ENCODE measurements at places on chromosomes 16 and 17.

DNA sequence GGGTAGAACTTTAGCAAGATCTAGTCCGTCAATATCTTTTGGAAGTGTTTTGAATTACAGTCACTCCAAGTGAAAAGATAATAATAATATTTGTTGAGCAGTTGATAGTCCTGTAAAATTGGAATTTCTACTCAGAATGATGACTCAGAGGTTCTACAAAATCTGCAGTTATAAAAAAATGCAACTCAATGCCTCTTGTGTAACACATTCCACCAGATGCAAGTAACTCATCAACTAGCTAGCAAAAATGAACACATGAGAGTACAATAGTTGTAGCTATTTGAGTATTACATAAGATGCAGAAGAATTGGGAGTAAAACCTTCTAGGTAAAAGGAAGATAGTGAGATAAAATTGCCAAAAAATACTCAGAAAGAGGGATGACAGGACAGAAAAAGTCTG lies 177.2 kb downstream of the CDH8 start:
- DNase-seq = no peak

GRCh38 chr16:25279491-25279890 lies 21.8 kb upstream of the ZKSCAN2 start:
- no peak for DNase-seq

- DNase-seq = no peak
These were observed 543 bp downstream of the ARHGAP23 start for GRCh38 chr17:38428643-38429371.

GRCh38 chr16:10935226-10935915 lies 6.9 kb downstream of the DEXI start:
- no peak for DNase-seq

GRCh38 chr17:8806253-8806925 lies 7.2 kb upstream of the MFSD6L start:
- no peak for DNase-seq

DNA sequence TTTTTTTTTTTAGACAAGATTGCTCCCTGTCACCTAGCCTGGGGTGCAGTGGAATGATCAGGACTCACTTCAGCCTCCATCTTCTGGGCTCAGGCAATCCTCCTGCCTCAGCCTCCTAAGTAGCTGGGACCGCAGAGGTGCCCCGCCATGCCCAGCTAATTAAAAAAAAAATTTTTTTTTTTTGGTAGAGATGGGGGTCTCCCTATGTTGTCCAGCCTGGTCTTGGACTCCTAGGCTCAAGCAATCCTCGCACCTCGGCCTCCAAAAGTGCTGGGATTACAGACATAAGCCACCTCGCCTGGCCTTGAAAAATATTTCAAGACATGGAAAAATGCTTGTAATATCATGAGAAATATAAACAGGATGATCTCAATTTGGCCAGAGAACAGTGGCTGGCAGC lies 42.9 kb downstream of the HAPSTR1 start:
- no peak for DNase-seq

GRCh38 chr17:31308372-31309334 lies 5.2 kb downstream of the EVI2B start:
- DNase-seq = peak; percentile 36

GRCh38 chr17:67479148-67479547 lies 102.1 kb downstream of the PITPNC1 start:
- DNase-seq = peak; percentile 68

DNA sequence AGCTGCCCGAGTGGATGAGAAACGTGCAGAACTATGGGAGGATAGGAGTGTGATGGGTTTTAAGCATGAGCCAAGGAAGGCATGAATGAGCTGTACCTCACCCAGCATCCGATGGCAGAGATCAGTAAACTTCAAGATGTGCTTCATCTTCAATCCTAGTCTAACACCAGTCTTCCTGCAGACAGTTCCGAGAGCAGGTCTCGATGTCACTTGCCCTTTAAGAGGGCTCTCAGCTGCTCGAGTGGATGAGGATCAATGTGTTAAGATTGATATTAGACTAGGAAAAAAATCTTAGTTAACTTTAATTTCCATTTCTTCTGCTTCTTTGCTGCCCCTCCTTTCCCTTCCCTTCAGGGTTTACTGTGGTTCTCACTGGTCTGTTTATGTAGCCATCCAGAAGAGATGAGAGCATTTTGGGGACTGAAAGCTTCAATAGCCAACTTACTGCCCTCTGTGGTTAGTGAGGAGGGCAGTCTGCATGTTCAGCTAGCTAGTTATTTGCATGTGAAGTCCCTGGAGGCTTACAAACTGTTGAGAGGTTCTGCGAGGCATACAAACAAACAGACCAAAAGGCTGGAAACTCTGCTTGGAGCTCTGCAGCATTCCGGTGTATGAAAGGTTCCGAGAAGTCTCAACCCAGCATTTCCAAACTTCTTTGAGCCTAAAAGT lies 15.3 kb downstream of the KLHL36 start:
- no peak for DNase-seq

GRCh38 chr17:75774471-75774990 lies 9.5 kb upstream of the GALK1 start:
- no peak for DNase-seq

DNA sequence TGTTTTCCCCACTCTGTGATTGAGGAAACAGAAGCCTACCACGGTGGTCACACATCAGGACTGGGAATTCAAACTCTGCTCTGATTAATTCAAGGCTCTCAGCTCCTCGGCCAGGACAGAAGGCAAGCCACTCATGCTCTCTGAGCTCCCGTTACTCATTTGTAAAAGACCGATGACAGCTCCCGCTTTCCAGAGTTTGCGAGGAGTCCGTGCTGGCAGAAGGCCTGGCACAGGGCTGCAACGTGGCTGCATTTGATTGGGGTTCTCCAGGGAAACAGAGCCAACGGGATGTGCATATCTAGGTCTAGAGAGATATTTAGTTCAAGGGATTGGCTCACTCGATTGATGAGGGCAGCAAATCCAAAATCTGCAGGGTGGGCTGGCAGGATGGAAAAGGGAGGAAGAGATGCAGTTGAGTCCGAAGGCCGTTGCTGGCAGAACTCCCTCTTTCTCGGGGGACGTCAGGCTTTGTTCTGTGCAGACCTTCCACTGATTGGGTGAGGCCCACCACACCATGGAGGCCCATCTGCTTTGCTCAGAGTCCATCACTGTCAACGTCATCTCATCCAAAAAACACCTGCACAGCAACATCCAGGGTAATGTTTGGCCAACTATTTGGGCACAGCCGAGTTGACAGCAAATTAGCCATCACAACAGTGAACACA lies 215.5 kb upstream of the RPL38 start:
- no peak for DNase-seq

DNA sequence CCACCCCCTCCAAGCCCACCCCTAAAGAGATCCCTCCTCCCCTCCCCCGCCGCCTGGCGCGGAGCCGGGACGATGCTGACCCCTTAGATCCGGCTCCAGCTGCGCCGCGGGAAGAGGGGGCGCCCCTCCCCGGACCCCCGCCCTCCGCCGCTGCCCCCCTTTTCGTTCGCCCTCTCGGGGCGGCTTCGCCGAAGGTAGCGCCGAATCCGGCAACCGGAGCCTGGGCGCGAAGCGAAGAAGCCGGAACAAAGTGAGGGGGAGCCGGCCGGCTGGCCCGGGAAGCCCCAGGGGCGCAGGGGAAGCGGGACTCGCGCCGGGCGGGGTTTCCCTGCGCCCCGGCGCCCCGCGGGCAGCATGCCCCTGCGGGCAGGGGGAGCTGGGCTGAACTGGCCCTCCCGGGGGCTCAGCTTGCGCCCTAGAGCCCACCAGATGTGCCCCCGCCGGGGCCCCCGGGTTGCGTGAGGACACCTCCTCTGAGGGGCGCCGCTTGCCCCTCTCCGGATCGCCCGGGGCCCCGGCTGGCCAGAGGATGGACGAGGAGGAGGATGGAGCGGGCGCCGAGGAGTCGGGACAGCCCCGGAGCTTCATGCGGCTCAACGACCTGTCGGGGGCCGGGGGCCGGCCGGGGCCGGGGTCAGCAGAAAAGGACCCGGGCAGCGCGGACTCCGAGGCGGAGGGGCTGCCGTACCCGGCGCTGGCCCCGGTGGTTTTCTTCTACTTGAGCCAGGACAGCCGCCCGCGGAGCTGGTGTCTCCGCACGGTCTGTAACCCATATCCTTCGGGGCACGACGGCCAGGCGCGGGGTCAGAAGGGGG lies 623 bp downstream of the CACNA1G start:
- no peak for DNase-seq

GRCh38 chr17:56441308-56441707 lies 152.2 kb upstream of the NOG start:
- DNase-seq = no peak

GRCh38 chr17:64706224-64707049 lies 44.3 kb upstream of the SMURF2 start:
- DNase-seq = peak; percentile 85

- no peak for DNase-seq
These were observed 41.5 kb downstream of the PLD6 start for GRCh38 chr17:17164676-17165075.

DNA sequence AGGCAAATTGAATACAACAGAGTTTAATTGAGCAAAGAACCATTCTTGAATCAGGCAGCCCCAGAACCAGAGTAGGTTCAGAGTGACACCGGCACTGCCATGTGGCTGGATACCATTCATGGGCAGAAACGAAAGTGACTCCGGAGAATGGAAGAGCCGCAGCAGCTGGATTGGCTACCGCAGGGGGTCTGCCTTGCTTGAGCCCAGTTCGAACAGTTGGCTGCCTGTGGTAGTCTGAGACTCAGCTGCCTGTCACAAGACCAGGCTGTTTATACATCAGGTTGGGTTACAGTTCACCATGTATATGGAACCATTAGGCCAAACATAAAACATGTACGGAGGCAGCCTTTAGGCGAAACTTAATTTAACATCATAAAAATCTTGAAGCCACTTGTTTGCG lies 205.2 kb upstream of the CHMP6 start:
- DNase-seq = no peak

DNA sequence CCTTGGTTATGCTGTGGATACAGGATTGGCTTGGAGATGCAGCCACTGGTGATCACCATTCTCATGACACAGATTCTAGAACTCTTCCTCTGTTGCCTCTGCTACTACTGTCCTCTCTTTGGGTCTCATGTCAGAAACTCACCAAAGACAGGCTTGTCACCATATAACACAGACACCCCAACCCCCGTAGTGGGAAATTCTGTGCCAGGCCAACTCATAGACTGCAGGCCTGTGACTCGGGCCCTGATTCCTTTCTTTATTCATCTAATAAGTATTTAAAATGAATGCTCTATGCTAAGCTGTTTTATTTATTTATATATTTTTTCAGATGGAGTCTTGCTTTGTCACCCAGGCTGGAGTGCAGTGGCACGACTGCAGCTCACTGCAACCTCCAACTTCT lies 9.5 kb downstream of the CYB5D2 start:
- DNase-seq = no peak

GRCh38 chr17:9999919-10000695 lies 95.0 kb upstream of the RCVRN start:
- no peak for DNase-seq

DNA sequence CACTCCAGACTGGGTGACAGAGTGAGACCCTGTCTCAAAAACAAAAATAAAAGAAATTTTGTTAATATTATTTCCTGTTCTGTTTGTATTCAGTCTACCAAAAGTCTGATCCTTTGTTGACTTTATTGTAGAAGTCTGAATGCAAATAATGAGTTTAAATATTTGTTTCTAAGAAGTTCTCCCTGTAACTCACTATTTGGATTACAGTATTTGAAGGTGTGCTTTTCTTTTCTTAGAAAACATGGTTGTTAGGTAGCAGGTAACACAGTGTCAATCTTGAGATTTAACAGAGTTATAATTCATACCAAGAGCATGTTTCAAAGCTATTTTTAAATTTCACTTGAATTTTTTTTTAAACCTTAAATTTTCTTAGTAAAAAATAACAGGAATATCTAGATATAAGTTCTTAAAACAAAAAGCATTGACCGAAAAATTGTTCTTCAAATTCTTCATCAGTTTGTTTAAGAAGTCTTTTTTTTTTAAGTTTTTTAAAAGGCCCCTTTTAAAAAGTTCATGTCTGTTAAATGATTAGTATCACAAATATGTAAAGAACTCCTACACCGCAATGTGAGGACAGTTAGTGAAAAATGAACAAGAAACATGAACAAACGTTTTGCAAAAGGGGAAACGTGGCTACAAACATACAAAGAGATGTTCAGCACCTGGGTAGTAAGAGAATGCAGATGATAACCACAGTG lies 35.0 kb downstream of the GAN start:
- DNase-seq = no peak

GRCh38 chr17:1029196-1029921 lies 32.4 kb downstream of the TIMM22 start:
- peak; percentile 61 for DNase-seq

GRCh38 chr17:37720989-37721388 lies 23.9 kb downstream of the HNF1B start:
- DNase-seq = no peak

- no peak for DNase-seq
These were observed 3.3 kb downstream of the HOXB1 start for GRCh38 chr17:48527547-48527932.

GRCh38 chr16:11534262-11534661 lies 52.5 kb downstream of the LITAF start:
- DNase-seq = no peak

DNA sequence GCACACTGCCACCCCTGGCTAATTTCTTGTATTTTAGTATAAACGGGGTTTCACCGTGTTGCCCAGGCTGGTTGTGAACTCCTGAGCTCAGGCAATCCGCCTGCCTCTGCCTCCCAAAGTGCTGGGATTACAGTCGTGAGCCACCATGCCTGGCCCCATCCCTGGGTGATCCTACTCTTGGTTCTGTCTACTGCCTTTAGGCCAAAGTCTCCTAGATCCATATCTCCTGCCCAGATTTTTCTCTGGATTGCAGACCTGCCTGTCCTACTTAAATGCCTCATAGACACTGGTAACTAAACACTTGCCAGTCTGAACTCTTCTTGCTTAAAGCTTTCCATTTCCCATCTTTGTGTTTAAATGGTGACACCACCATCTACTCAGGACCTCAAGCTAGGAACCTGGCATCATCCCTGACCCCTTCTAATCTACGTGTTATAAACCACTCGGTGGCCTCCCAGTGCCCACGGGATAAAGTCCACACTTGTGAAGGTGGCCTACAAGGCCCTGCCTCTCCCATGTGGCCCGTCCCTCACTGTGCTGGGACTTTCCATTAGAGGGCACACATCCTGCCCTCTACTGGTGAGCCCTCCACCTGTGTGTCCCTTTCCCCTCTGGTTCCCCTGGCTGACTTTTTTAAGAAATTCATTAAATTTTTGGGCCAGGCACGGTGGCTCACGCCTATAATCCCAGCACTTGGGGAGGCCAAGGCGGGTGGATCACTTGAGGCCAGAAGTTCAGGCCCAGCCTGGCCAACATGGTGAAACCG lies 51.1 kb downstream of the USP43 start:
- DNase-seq = no peak

GRCh38 chr16:70430667-70431536 lies 8.0 kb downstream of the ST3GAL2 start:
- DNase-seq = peak; percentile 92

DNA sequence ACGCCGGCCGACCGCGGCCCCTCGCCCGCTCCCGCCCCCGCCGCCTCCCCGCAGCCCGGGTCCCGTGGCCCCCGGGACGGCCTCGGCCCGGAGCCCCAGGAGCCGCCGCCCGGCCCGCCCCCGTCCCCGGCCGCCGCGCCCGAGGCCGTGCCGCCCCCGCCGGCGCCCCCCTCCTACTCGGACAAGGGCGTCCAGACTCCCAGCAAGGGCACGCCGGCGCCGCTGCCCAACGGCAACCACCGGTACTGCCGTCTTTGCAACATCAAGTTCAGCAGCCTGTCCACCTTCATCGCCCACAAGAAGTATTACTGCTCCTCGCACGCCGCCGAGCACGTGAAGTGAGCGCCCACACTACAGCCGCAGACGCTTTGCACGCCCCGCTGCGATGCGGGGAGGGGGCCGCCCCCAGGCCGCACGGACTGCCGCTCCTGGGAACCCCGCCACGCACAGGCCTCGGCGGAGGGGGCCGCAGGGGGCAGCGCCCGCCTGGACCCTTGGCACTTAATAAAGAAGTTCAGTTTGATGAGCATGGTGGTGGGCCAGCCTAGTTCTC lies 35.5 kb upstream of the ZC3H18 start:
- DNase-seq = peak; percentile 68

Measured in suppressor macrophage (primary cell).